ENCODE measurements at places on chromosomes 5 and 9. TPM values are rescaled to one million over a fixed set of nuclear protein-coding genes. Genes with fewer than 3 reads are reported as not detected.

- DNase-seq, result no peak
Measured at GRCh38 chr9:87007711-87008366, 60.5 kb upstream of the GAS1 start.

GRCh38 chr5:170287532-170287931 lies 10.0 kb downstream of the LCP2 start:
- no peak for DNase-seq

DNA sequence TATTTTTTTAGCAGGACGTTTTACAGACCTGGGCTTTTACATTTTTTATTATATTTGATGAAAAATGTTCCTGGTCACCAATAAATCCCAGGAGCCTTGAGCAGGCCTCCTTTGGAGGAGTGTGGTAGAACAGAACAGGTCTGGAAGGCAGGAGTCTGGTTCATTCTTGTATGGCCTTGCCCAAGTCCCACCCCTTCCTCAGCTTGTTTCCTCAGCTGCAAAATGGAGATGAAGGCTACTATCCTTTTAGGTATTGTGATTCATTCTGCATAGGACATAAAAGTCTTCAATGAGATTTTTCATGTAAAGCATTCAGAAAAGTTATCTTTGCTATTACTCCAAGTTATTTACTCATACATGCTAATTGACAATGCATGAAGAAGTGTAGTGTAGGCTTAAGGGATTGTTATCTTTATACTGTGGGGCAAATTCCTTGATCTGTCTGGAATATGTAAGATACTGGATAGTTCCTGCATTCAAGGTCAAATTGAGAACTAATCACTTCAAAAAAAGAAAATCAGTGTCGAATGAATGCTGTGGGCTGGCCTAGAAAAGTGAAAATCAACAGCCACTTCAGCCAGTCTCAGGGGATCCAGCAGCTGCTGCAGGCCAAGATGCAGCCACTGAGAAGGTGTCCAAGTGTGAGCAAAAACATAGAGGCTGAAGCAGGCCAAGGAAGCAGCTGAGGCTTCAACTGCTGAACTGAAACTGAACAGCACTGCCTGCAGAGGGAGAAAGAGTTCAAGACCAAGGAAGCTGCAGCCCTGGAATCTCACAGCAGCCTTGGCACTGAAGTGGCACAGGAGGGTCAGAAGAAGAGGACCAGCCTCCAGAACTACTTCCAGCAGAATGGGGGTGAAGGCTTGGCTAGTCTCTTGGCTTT lies 15.5 kb upstream of the SLC36A3 start:
- DNase-seq, result no peak

DNA sequence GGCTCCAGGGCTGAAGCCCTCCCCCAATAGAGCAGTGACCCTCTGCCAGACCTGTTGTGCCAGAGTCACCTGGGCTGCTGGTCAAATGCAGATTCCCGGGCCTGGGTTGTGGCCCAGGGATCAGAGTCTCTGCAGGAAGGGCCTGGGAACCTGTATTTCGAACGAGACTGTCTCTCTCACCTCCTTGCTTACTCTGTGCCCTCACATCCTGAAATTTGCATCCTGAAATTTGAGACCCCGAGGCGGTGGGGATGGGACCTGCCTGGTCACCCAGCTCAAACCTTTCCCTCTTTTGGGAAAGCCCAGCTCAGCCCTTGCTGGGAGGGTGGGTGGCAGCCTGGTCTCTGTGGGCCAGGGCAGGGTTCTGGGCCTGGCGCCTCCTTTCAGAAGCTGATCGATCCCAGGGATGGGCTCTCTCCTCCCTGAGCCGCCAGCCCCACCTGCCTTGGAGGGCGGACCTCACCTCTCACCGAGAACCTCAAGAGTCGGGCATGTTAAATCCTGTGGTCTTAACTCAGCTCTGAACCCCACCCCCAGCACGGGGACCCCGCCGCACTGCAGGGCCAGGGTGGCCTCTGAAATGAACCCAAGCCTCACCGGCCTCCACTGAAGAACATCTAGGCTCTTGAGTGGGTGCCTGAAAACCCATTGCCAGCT lies 44.0 kb upstream of the IER5L start:
- DNase-seq, result no peak

GRCh38 chr5:111511831-111512374 lies 432 bp downstream of the STARD4 start:
- DNase-seq, result no peak

- no peak for DNase-seq
Measured at GRCh38 chr5:43941806-43942205, 338.8 kb downstream of the NNT start.

- no peak for DNase-seq
Measured at GRCh38 chr5:5364932-5365331, 57.5 kb upstream of the ICE1 start.

- no peak for DNase-seq
Measured at GRCh38 chr9:38417003-38417945, 7.0 kb downstream of the IGFBPL1 start.

DNA sequence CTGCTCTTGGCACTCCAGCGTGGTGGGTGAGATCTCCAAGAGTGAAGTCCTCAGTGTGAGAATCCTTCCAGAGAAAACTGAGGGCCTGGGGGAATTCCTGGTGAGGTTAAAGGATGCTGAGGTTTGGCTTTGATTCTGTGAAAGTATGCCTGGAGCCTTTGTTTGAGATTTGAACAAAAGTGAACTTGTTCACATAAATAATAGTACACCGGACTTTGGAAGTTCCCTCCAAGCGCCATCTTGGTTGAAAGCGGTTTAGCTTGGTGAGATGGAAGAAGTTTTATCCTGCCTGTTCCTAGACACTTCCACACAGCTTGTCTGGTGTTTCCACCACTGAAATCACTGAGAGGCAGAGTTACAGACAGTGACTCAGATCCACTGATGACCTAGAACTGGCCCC lies 286.4 kb downstream of the NTRK2 start:
- no peak for DNase-seq

- DNase-seq, result no peak
Measured at GRCh38 chr5:87877023-87877422, 391.6 kb downstream of the TMEM161B start.

GRCh38 chr5:159304961-159305595 lies 25.2 kb downstream of the IL12B start:
- DNase-seq, result no peak

- no peak for DNase-seq
Measured at GRCh38 chr5:67538855-67539506, 342.4 kb upstream of the CD180 start.

DNA sequence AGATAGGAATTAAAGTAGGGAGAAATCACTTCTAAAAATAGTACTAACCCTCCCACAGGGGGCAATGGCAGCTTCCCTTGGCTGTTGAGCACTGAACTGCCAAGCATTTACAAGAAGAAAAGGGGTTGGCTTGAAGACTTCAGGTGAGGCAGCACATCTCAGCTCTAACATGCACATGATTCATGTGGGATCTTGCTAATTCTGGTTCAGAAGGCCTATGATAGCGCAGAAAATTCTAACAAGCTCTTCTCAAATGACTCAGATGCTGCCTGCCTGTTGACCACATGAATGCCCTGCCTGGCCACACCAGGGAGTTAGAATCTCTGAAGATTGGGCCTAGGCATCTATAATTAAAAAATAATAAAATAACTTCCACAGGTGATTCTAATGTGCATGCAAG lies 22.6 kb downstream of the CD180 start:
- no peak for DNase-seq

- DNase-seq, result no peak
Measured at GRCh38 chr5:155222393-155222792, 208.8 kb downstream of the KIF4B start.

GRCh38 chr5:152701305-152701949 lies 296.3 kb upstream of the NMUR2 start:
- no peak for DNase-seq

GRCh38 chr9:107367727-107368502 lies 84.8 kb downstream of the RAD23B start:
- no peak for DNase-seq

DNA sequence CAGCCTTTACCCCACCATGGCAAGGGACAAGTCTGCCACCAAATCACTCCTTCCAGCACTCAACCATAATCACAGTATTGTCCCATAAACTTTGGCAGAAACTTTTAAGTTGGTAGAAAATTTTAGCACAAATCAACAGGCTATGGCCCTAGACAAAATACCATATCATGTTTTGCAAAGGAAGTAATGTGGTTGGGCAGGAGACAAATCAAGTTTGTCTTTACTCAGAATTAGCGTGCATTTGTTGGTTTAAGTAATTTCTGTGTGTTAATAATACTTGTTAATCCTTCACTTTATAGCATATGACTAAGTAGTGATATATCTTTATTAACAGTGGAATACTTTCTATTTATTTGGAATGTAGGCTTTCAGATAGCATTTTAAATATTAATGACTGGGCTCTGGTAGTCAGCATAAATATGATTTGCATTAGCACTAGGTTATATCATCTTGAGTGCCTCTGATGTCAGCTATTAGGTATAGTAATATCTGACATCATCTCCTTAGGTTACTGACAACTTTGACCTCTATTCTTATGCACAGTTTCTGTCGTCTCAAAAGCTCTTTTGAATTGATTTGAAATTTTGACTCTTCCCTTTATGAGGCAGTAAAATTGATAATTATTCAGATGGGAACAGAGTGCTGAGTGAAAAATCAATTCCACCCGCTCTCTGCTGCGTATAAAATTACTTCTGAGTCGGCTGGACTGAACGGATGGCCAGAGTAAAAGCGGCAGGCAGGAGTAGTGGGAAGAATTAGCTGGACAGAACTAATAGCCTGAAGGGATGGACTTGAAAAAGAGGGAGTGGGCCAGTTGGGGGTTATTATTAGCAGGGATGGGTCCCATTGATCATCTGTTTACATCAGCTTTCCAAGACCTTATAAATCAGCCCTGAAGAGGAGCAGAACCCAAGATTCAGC lies 40.1 kb upstream of the TLX3 start:
- no peak for DNase-seq

GRCh38 chr9:75651709-75652108 lies 238.8 kb upstream of the PCSK5 start:
- DNase-seq, result no peak

DNA sequence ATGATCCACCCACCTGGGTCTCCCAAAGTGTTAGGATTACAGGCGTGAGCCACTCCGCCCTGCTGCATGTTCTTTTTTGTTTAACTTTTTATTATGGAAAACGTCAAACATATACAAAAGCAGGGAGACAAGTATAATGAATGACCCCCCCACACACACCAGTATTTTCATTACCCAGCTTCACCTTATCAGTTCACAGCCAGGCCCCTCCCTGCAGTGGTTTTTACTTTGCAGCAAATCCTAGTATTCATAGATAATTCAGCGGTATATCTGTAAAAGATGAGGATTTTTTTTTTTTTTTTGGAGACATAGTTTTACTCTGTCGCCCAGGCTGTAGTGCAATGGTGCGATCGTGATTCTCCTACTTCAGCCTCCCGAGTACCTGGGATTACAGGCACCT lies 2.3 kb downstream of the POMT1 start:
- DNase-seq, result no peak

GRCh38 chr9:4836676-4837075 lies 43.9 kb downstream of the RCL1 start:
- no peak for DNase-seq

DNA sequence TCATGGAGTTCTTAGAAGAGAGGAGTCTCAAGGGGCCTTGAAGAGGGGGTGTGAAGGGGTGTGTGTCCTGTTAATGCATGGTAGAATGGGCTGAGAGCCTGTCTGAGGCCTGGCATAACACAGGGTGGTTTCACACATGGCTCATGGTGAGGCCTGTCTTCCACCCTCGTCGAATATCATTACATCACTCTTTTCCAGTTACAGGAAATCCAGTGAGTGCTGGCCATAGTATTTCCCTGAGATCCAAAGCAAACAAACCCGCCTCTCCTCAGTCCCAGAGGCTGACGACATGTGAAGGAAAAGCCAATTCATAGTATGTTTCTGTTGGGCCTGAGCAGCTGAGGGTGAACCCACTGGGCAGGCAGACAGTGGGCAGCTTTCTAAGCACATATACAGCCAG lies 159.4 kb upstream of the NR3C1 start:
- no peak for DNase-seq

DNA sequence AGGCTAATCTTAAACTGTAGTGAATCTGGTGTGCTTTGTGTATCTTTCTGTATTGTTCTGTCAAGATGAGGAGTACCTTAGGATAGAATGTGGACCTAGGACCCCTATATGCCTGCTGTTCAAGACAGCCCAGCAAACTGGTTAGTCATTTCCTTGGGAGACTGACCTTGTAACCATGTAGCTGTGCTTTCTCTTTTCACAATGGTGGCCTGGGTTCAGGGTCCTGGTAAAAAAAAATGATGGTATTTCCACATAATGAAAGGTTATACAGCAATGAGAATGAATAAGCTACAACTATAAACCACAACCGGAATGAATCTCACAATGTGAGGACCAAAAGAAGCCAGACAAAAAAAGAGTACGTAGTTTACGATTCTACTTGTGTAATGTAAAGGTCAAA lies 36.4 kb upstream of the F2RL1 start:
- no peak for DNase-seq

DNA sequence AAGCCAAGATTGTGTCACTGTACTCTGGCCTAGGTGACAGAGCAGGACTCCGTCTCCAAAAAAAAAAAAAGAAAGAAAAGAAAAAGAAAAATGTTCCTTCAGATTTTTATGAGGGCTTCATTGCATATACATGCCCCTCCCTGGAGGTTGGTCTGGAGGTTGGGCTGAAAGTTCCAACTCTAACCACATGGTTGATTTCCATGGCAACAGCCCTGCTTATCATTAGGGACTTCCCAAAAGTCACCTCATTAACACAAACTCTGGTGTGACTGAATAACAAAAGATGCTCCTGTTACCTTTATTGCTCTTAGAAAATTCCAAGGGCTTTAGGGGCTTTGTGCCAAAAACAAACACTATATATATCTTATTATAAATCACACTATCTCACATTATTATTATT lies 113.8 kb downstream of the TMC1 start:
- no peak for DNase-seq

- DNase-seq, result no peak
Measured at GRCh38 chr9:129720181-129720864, 32.5 kb downstream of the PTGES start.

- DNase-seq, result no peak
Measured at GRCh38 chr9:113465599-113466140, 2.1 kb downstream of the RGS3 start.

GRCh38 chr9:123327697-123328100 lies 28.3 kb upstream of the CRB2 start:
- DNase-seq, result no peak

The SLC25A2 gene
- total RNA-seq, result 0.38 TPM

The ADRB2 gene
- total RNA-seq, result 6.1 TPM

The CENPH gene
- 6.9 TPM for total RNA-seq

The SLC24A2 gene
- not detected for total RNA-seq

The KIF24 gene
- total RNA-seq, result 0.22 TPM

The FOXD4L5 gene
- total RNA-seq, result 0.30 TPM

The PRKAA1 gene
- 113 TPM for total RNA-seq

The TEK gene
- total RNA-seq, result not detected

The VCAN gene
- total RNA-seq, result 0.09 TPM

The DEPDC1B gene
- total RNA-seq, result 0.70 TPM

The STRBP gene
- 21.1 TPM for total RNA-seq

The DOCK2 gene
- total RNA-seq, result 223 TPM

The C5orf58 gene
- total RNA-seq, result not detected

The ENHO gene
- total RNA-seq, result not detected

Data from CD4-positive, alpha-beta memory T cell (primary cell).